Activated CD4-positive, alpha-beta T cell treated with anti-CD3 and anti-CD28 coated beads, Interleukin-2, amount 10 ng/mL, durations not matched to agents 7 days and 5 days (primary cell): ENCODE measurements at places on chromosomes 3 and 15. TPM values are rescaled to one million over a fixed set of nuclear protein-coding genes. Genes with fewer than 3 reads are reported as not detected.

DNA sequence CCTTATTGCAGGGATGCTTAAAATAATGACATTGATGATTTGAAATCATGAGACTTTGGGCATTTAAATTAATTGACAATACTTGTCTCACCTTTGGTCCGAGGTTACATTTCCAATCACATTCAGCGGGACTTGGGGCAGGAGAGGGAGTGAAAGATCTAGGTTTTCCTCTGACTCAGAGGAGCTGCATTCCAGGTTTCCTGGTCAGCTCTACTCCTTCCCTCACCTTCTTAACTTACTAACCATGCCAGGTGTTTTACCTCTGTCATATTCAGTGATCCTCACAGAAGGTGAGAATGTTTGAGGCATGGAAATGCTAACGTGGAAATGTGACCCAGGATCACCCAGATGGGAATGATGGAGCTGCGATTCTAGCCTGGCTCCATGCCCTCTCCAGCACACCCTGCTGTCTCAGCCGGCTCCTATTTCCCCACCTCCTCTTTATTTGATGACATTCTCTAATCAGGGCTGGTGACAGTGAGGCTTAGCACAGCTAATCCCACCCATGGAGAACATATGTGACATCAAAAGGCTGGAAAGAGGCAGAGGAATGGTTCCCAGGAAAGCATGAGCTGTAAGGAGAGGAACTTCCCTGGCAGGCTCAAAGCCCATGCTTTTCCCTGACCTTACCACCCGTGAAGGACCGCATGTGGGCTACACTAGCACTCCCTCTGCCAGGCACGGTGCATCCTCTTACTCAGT, 38.7 kb downstream of the THSD4 start:
- H3K4me1 ChIP-seq: no peaks in the 10 kb centered on the region
- no peaks in the 10 kb centered on the region for H3K36me3 ChIP-seq
- no peak overlapping the region for H3K4me3 ChIP-seq

- no peak overlapping the region for H3K4me3 ChIP-seq
- H3K27me3 ChIP-seq: peaks cover 7% of the 10 kb centered on the region
- no peaks in the 10 kb centered on the region for H3K36me3 ChIP-seq
- no peak overlapping the region for H3K27ac ChIP-seq
- no peak for DNase-seq
- no peaks in the 10 kb centered on the region for H3K4me1 ChIP-seq
These were observed 37.8 kb downstream of the CEMIP start for GRCh38 chr15:80816936-80817335.

DNA sequence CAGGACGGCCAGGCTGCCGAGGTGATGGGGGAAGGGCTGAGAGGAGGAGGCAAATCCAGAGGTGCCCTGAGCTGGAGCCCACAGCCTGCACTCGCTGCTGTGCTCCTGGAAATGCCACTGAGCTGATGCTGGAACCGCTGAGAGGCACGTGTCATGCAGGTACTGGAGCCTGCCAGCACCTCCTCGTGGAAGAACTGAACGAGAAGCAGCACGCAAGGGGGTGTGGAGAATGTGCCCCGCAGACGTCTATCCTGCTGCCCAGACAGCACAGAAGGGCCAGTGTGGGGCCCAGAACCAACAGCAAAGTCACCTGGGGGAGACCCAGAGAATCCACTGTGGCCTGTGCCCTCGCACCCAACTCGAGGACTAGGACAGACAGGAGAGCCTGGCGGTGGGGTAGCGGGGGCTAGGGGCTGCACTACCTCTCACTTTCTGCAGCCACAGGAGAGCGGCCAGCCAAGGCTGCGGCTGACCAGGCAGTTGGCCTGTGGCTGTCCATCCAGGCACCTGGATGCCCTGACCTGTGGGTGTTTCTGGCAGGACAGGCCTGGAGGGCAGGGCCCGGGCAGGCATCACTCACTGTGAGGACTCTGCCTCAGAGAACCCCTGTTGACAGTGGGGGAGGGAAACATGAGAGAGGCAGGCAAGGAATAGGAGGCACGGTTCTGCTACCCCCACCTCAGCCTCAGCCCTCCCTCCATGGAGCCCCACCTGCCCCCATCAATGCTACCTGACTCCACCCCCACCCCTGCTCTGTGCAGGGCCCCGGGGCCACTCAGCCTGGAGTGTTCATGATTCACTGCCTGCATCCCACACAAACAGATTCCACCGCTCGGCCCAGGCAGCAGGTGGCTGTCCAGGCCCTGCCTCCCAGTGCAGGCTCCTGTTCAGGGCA, 213.1 kb downstream of the TBC1D2B start:
- H3K27ac ChIP-seq: no peak overlapping the region
- H3K36me3 ChIP-seq: no peaks in the 10 kb centered on the region
- no peaks in the 10 kb centered on the region for H3K27me3 ChIP-seq

DNA sequence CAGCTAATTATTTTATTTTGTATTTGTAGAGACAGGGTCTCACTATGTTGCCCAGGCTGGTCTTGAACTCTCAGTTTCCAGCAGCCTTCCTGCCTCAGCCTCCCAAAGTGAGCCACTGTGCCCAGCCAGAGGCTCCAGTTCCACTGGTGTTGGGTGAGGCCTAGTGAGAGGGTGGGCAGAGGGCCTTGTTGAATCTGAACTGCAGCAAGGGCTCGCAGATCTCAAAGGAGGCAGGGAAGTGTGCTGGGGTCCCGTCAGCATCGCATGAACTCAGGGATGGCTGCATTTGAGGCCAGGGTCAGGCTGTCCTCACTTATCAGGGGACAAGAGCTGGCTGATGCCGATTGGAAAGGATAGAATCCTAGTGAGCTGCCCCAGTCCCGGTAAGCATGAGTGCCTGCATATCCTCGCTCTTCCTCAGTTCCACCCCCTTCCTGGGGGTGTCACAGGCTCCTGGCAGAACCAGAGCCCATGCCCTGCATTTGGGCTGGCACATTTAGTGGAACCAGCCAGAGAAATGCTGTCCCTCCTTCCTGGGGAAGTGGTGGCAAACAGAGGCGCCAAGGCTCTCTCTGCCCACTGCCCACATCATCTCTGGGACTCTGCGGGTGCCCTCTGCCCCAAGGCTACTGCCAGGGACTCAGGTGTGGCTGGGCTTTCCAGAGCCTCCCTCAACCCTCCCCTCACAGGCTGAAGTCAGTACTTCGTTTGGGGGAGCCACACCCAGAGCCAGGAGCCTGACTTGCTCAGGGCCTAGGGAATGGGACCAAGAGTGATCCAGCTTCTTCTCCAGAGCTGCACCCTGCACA, 24.1 kb downstream of the ALS2CL start:
- H3K27ac ChIP-seq: no peak overlapping the region
- H3K36me3 ChIP-seq: no peaks in the 10 kb centered on the region
- no peaks in the 10 kb centered on the region for H3K4me1 ChIP-seq

DNA sequence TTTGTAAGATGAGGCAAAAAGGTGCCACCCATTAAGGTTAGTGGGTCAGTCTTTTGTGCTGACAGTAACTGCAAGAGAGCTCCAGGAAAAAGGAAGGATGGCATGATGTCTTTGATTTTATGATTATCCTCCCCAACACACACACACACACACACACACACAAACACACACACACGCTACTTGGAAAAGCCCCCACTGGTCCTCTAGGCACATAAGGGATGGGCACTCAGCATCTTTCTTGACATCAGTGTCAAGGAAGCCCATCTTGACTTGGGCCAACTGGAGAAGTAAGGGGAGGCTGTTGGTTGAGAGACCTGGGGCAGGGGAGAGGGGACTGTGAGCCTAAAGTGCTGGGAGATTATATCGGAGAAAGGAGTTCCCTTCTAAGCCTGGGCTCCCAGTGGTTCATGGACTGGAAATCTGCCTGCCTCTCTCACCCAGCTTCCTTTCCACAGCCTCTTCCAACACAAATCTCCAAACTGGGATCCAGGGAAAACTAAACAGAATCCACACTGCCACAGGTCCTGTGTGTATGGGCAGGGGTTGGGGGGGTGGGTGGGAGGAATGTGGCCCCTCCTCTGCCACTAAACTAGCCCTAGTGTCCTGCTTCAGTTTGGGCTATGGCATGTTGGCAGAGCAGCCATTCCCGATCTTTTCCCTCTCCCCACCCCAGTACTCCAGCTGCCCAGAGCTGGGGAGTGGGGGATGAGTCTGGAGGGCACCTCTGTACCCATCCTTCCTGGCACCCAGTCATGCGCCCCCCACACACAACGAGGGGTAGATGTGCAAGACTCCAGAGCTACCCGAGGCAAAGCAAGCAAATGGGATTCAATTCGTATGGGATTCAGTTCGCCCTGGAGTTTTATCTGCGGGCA, 1.6 kb downstream of the AMOTL2 start:
- peaks cover 10% of the 10 kb centered on the region for H3K4me1 ChIP-seq
- no peak overlapping the region for H3K4me3 ChIP-seq
- peaks cover 46% of the 10 kb centered on the region for H3K27me3 ChIP-seq
- H3K27ac ChIP-seq: no peak overlapping the region

DNA sequence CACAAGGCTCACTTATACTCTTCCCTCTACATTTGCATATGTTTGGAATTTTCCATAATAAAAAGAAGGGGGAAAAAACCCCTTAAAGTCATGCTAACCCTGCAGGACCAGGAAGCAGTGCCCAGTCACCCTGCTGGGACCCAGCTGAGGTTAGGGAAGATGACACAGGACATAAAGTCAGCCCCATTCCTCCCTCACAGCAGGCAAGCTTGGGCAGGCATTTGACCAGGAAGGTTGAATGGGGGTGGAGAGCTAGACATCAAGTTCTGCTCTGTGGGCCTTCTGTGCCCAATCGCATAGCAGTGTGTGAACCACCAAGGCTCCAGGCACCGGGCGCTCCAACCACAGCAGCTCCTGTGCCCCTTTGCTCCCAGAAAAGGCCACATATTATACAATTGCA, 7.1 kb upstream of the HDAC11 start:
- peaks cover 7% of the 10 kb centered on the region for H3K27me3 ChIP-seq
- no peaks in the 10 kb centered on the region for H3K4me1 ChIP-seq
- DNase-seq: no peak
- no peaks in the 10 kb centered on the region for H3K36me3 ChIP-seq
- no peak overlapping the region for H3K27ac ChIP-seq
- H3K4me3 ChIP-seq: no peak overlapping the region

- H3K36me3 ChIP-seq: no peaks in the 10 kb centered on the region
- no peaks in the 10 kb centered on the region for H3K27me3 ChIP-seq
- DNase-seq: no peak
- H3K4me3 ChIP-seq: no peak overlapping the region
These were observed 29.7 kb downstream of the MINDY4B start for GRCh38 chr3:150875548-150875947.

DNA sequence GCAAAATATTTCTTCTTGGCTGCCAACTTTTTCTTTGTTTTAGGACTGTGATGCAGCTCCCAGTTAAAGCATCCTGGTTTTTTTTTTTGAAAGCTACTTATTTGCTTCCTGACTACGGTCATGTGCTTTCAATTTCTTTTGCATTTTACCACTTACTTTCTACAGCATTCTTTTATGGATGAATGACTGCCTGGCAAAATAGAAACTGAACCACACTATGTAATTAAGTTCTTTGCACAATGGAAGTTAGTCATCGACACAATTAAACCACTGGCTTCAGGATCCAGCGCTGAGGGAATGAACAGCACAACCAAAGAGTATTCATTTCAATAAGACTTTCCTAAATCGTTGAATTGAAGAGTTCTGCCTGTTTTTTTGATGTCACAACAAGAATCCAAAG, 82.2 kb upstream of the EPHA3 start:
- no peaks in the 10 kb centered on the region for H3K4me1 ChIP-seq
- H3K27me3 ChIP-seq: no peaks in the 10 kb centered on the region
- no peak for DNase-seq
- H3K36me3 ChIP-seq: no peaks in the 10 kb centered on the region
- H3K4me3 ChIP-seq: no peak overlapping the region
- no peak overlapping the region for H3K27ac ChIP-seq

DNA sequence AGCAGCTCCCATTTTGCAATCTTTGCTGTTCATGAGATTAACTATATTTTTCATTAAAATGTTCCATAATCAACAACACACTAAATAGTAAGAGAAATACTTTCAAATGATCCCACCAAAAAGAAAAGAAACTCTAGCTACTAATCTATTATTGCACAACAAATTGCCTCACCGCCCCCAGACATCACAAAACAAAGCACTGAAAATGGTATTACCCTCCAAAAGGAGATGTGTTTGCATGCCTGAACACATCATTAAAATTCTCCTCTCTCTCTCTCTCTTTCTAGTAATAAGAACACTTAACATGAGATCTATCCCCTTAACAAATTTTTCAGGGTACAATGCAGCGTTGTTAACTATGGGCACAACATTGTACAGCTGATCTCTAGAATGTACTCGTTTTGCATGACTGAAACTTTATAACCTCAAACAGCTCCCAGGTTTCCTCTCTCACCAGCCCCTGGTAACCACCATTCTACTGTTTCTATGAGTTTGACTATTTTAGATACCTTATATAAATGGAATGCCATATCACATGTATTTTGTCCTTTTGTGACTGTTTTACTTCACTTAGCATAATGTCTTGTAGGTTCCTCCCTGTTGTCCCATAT, 33.1 kb downstream of the WNT5A start:
- no peak for DNase-seq
- H3K27me3 ChIP-seq: no peaks in the 10 kb centered on the region
- no peak overlapping the region for H3K27ac ChIP-seq
- H3K4me3 ChIP-seq: no peak overlapping the region
- H3K4me1 ChIP-seq: no peaks in the 10 kb centered on the region
- no peaks in the 10 kb centered on the region for H3K36me3 ChIP-seq

DNA sequence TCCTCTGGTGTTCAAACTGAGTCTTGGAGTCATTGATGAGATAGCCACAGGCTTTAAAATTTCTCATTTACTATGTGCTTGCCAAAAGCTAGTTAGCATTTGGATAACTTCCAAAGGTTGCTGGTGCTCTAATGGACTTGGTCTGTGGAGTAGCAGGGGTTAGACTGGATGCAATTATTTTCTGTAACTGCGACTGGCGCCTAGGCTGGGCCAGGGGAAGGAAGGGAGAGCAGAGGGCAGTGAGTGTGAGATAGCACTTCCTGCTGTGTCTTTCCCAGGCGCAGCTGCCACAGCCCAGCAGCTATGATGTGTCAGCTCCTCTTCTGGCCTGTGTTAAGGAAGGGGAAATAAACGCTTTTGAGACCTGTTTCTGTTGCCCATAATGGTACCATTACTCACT, 98.6 kb downstream of the MYRIP start:
- no peaks in the 10 kb centered on the region for H3K36me3 ChIP-seq
- no peak overlapping the region for H3K27ac ChIP-seq
- no peaks in the 10 kb centered on the region for H3K4me1 ChIP-seq
- no peaks in the 10 kb centered on the region for H3K27me3 ChIP-seq
- H3K4me3 ChIP-seq: no peak overlapping the region

- H3K27ac ChIP-seq: no peak overlapping the region
- peaks cover 7% of the 10 kb centered on the region for H3K4me1 ChIP-seq
- DNase-seq: no peak
- no peaks in the 10 kb centered on the region for H3K27me3 ChIP-seq
- no peaks in the 10 kb centered on the region for H3K36me3 ChIP-seq
These were observed 90.5 kb downstream of the LRRC28 start for GRCh38 chr15:99341786-99342185.

- H3K36me3 ChIP-seq: no peaks in the 10 kb centered on the region
- DNase-seq: no peak
- H3K27me3 ChIP-seq: peaks cover 2% of the 10 kb centered on the region
- no peak overlapping the region for H3K4me3 ChIP-seq
These were observed 87.4 kb upstream of the CCNL1 start for GRCh38 chr3:157247391-157247790.

Gene DLEC1
- total RNA-seq: 2.3 TPM

Gene DGKG
- not detected for total RNA-seq

Gene EID1
- total RNA-seq: 84.0 TPM

Gene OR5K2
- total RNA-seq: not detected
